ENCODE measurements at places on chromosomes 3 and 15.

DNA sequence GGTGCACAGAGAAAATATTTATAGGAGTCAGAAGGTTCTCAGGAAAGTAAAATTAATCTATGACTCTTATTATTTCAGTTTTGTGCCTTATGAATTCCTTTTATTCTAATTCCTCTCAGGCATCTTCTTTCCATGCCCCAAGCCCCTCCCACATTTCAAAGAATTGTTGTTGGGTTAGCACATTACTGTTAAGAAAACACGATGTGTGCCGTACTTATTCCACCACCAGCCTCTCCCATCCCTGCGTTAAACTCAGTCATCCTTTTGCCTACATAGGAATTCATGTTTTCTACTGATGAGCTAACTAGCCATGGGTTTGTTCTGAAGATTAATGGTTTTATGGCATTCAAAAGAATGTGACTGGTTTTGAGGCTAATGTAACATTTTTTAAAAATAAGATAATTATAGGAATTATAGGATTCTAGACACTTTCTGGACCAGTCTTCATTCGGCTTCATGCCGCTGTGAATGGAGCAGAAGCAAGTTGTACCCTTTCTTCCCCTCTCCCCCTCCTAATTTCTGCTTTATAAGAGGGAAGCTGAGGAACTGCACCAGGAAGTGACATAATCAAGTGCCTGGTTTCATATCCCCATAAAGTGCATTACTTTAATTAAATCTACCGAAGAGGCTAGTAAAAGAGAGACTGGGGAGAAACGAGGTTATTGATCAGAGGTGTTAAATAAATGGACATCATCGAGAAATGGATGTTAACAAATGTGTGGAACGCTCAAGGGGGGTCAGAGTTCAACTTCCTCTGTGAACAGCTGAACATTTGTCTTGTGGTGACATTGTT lies 12.3 kb upstream of the MB21D2 start:
- no peak for DNase-seq

DNA sequence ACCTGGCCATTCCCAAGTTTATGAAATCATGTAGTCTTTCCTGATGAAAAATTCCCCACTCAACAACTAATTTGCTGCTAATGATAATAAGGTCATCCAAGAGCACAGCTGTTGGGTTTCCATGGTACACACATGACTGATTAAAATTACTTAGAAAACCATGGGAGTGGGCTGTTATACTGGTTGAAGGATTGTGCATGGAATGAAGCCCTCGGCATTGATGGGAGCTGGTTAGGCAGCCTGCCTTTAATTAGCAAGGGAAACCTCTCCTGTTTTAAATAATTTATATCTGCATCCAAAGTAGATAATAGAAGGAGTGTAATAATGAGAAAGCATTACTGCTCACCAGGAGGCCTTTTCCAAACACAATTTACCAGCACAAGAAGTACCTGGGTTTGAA lies 235.1 kb upstream of the CFAP20DC start:
- no peak for DNase-seq

DNA sequence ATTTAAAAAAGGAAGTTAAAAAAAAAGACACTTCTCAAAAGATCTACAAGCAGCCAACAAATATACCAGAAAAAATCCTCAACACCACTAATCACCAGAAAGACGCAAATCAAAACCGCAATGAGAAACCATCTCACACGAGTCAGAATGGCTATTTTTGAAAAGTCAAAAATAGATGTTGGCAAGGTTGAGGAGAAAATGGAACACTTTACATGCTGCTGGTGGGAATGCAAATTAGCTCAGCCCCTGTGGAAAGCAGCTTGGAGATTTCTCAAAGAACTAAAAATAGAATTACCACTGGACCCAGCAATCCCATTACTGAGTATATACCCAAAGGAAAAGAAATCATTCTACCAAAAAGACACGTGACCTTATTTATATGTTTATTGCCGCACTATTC lies 574.7 kb upstream of the ADAMTS9 start:
- DNase-seq: no peak

DNA sequence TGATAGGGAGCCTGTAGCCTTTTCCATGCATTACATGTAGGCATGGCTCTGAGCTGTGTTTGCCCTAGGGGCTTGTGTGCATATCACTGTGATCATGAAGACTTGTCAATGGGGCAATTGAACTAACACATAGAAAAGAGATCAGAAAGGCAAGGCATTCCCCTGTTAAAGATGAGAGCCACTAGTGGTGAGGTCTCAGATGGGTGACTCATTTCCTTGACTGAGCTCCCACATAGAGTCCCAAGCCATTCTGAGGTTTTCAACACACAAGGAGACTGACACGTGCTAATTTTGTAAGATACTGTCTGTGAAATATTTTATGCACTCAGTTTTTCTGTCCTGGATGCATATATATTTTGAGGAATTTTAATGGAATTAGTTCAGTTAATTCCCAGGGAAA lies 53.8 kb downstream of the SAMMSON start:
- no peak for DNase-seq

- no peak for DNase-seq
Observed at GRCh38 chr3:43148033-43148432, 42.2 kb upstream of the POMGNT2 start.

DNA sequence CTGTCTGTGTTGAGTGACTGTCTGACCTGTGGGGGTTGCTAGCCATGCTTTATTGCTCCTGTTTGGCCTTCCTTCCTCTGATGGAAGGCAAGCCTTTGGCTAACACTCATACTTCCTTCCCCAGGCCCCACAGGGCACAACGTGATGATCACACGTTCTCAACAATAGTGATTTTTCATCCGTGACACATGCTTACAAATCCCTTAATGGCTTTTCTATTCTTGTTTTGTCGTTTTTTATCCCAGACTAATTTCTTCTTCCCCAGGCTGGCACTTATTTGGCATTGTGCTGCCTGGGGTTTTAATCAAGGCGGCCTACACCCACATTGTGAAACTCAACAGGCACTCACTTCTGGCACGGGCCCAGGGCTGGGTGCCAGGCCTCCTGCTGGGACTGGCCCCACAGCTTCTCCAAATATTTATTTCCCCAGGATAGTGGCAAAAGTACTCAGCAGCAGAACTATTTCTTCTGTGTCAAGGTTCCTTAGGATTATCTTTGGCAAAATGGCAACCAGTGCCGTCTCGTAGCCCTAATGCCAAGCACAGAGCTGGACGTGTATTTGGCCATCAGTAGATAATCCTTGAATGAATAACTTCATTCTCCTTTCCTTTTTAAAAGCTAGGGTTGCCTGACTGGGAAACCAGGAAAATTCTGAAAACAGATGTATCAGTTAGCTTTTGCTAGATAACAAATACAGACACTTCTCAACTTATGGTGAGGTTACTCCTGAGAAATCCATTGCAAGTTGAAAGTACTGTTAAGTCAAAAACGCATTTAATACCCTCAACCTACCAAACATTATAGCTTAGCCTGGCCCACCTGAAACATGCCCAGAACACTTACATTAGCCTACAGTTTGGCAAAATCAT lies 30.6 kb downstream of the CMTM7 start:
- DNase-seq: peak; percentile 40

DNA sequence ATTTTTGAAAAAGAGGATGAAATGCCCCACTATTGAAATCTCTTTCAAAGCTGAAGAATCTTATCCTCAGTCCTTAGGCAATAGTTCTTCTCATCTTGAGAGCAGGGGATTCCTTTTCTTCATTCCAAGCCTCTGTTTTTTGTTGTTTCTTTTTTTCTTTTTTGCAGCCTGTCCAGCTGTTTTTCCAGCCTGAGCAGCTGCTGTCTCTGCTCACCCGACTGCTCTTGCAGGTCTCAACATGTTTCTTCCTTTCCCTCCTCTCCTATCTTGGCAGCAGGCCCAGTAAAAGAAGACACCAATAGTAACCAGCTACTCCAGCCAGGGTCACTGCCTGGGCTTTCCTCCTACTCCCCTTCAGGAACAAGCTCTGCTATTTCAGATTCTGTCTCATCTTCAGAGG lies 23.8 kb downstream of the MEX3B start:
- peak; percentile 64 for DNase-seq

- peak; percentile 10 for DNase-seq
Observed at GRCh38 chr3:142963516-142964448, at the start of gene PAQR9. Gene PAQR9 (minus strand): TSS chr3:142963674. CDS start chr3:142963336, 338 bp downstream.

GRCh38 chr15:79211481-79211880 lies 71.0 kb upstream of the ANKRD34C start:
- no peak for DNase-seq

- no peak for DNase-seq
Observed at GRCh38 chr15:75352186-75353080, 5.6 kb downstream of the NEIL1 start.

GRCh38 chr3:186825872-186826409 lies 16.6 kb upstream of the ADIPOQ start:
- no peak for DNase-seq

DNA sequence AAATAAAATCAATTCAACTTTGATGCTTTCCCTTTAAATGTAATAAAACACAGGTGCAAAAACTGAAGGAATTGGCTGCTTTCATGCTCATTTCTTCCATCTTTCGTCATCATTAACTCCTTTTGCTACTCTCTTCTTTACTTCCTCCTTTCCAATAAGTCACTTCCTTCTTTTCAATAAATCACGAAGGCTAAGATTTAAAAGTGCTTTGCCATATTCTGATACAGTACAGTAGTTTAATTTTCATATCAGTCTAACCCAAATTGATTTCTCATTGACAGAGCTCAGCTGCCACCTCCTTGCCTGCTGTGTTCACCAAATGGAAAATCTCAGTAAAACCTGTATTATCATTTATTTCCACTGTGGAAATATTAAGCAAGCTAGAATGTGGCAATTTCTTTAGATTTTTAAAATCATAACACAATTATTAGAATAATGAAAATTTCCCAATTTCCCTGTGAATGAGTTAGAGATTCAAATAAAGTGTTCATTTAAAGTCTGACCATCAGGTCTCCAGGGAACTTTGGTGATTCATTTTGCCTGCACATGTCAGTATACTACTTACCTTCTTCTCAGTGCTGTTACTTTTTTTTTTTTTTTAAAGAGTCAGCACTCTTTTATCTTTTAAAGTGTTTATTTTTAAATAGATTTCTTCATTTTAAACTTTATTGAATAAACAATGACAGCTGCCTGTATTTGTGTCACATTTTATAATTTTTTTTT lies 41.6 kb downstream of the NANOGP8 start:
- no peak for DNase-seq

- no peak for DNase-seq
Observed at GRCh38 chr3:30502051-30502741, 104.2 kb upstream of the TGFBR2 start.

DNA sequence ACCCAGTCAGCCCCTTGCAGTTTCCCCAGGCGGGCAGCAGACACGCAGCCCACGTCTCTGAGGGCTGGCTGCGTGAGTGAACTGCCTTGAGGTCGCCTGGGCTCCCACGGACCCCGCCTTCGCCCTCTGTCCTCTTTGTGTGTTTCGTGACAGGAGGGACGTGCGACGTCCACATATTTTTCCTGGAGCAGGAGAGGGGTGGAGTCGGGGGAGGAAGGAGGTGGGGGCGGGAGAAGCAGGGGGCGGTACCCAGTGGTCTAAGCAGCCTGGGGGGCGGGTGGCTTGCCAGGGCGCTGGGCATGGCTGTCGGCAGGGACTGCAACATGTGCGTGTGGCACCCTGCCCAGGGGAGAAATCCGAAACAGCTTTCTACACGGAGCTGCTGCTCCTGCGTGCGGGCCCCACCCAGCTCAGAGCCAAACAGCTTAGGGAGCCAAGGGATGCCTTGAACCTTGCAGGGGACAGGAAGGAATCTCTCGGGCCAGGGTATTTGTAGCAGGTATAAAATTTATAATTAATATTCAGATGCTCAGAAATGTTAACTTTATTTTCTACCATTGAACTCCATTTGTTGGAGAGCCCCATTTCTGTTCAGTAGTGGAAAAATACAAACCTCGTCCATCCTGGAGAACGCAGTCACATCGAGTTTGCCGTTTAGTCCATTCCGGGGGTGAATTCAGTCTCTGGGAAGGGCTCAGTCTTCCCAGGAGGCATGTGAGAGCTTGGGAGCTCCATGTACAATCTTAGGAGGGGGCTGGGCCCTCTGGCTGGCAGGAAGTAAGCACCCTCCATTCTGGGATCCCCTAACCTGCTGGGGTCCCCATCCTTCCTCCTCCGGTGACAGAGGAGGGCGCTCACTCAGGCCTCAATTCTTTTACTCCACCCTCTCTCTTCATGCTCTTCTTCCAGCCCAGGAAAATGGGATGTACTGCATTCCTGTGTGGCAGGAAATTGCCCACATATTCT lies 79.1 kb upstream of the MEF2A start:
- DNase-seq: peak; percentile 64

- DNase-seq: no peak
Observed at GRCh38 chr15:71807125-71807629, 3.2 kb upstream of the NR2E3 start.

- DNase-seq: no peak
Observed at GRCh38 chr3:22734756-22735155, 468.4 kb upstream of the UBE2E2 start.

- DNase-seq: peak; percentile 37
Observed at GRCh38 chr3:100709842-100710260, 557 bp downstream of the TFG start.

GRCh38 chr3:37985637-37986320 lies 4.8 kb upstream of the VILL start:
- no peak for DNase-seq

GRCh38 chr3:99714146-99714545 lies 75.8 kb downstream of the COL8A1 start:
- DNase-seq: no peak

- DNase-seq: no peak
Observed at GRCh38 chr15:96184297-96184696, 146.2 kb upstream of the NR2F2 start.

DNA sequence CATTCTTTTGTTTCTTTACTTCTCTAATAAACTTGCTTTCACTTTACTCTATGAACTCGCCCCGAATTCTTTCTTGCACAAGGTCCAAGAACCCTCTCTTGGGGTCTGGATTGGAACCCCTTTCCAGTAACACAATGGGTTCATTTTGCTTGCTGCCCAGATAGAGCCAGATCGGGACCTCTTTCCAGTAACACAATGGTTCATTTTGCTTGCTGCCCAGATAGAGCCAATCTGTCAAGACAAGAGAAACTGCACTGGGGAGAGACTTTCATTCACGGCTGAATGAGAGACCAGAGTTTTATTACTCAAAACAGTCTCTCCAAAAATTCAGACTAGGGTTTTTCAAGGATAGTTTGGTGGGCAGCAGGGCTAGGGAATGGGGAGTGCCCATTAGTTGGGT lies 25.4 kb downstream of the METTL6 start:
- DNase-seq: no peak

DNA sequence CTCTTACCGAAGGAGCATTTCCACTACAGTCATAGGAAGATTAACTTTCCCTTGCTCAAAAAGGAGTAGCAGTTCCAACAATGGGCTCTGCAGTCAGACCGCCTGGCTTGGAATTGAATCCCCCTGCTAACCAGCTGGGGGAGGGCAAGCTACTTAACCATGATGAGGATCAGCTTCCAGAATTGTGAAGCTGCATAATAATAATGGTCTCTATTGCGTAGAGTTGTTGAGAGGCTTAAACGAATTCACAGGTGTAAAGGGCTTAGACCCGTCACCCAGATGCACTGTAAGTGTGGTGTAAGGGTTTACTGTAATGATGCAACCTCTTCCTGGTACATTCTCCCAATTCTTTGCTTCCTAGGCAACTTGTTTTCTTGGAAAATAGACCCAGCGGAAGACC lies 185.2 kb upstream of the RGMA start:
- DNase-seq: no peak

- no peak for DNase-seq
Observed at GRCh38 chr15:55288006-55288717, 1.5 kb downstream of the RAB27A start.

GRCh38 chr3:59245300-59245858 lies 195.6 kb upstream of the CFAP20DC start:
- no peak for DNase-seq

- no peak for DNase-seq
Observed at GRCh38 chr3:103992469-103992868, 1374.2 kb upstream of the ALCAM start.

Measured in hindlimb muscle (tissue), 1 donor.